ENCODE measurements at places on chromosomes 5 and 9.

DNA sequence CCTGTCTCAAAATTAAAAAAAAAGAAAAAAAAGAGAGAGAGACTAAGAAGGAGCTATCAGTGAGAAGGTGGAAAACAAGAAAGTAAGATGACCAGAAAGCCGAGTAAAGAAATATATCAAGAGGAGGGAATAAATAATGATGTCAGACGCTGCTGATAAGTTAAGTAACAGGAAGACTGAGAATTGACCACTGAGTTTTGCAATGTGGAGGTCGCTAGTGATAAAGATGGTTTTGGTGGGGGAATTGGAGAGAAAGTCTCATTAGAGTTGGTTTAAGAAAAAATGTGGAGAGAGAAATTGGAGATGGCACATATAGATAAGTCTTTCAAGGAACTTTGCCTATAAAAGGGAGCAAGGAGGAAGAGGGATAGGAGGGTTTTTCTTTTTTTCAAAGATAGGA lies 91.9 kb downstream of the RAD23B start:
- DNase-seq, result no peak

DNA sequence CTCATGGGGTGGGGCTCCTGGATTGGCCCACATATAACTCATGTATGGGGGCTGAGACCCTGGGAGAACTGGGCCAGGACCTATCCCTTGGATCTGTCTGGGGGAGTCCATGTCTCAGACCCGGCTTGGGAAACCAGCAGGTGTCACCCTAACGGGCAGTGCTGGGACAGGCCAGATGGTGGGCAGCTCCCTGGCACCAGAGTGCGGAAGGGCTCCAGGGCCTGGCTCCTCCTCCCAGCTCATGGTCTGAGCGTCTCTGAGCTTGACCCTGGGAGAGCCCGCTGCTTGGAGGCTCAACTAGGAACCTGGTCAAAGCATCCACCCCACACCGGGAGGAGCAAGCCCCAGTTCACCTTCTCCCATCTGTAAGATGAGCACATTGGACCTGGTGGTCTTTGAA lies 15.5 kb upstream of the NCS1 start:
- DNase-seq, result no peak

GRCh38 chr5:55993013-55993412 lies 1.8 kb downstream of the IL6ST start:
- DNase-seq, result peak; percentile 45

DNA sequence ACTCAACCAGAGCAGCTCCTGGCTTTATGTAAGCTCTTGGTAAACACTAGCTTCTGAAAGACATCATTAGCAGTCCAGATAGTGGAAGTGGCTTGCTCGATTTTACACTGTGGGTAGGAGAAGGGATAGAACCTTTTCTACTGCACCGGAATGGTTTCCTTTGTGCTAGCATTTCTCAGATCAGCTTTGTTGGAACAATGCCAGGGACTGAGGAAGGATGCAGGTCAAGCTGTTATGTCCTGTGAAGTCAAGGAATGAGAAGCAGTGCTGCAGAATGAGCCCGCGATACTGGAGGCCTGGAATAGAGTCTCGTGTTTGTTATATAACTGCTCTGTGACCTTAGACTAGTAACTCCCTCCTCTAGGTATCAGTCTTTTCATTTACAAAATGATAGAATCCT lies 233.6 kb downstream of the GABRB2 start:
- DNase-seq, result no peak

GRCh38 chr9:83307066-83307724 lies 231.0 kb downstream of the FRMD3 start:
- DNase-seq, result no peak

GRCh38 chr5:68659881-68660280 lies 433.9 kb upstream of the SLC30A5 start:
- peak; percentile 26 for DNase-seq

All from iris pigment epithelial cell (primary cell).